ENCODE measurements at places on chromosomes 13 and 19.
A peak's percentile ranks its signal among the peaks of the same experiment; 100 is the strongest.

GRCh38 chr13:25463496-25463895, 91.7 kb downstream of the ATP8A2 start:
- DNase-seq: no peak

DNA sequence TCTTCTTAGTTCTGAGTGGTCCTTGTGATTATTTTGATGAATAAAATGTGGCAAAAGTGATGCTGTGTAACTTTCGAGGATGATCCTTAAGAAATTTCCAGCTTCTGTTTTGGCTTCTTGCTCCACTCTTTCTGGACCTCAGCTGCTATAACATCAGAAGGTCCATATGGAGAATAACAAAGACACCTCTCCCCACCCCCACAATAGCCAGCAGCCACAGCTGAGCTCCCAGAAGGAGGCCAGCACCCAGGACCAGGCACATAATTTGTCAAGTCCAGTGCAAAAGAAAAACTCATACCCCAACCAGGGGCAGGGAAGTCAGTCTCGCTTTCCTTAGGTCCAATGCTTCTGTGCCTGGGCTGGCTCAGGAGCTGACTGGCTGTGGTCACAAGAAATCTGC, 357.6 kb downstream of the RFC3 start:
- DNase-seq: no peak

DNA sequence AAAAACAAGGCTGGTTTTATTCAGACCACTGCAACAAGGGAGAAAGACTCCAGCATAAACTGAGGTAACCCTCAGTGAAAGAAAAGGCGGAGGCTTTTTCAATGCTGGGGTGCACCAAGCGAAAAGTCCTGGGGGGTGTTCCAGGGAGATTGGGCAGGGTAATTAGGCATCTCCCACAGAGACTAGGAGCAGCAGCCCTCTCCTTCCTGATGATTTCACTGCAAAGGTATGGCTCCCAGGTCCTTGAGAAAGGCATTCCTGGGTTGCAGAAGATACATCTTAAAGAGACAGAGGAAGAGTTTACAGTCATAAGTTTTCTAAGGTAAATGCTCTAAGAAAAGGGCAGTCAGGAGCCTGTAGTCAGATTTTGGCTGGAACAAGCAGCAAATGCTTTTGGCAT, 412.0 kb downstream of the FOXO1 start:
- DNase-seq: no peak

DNA sequence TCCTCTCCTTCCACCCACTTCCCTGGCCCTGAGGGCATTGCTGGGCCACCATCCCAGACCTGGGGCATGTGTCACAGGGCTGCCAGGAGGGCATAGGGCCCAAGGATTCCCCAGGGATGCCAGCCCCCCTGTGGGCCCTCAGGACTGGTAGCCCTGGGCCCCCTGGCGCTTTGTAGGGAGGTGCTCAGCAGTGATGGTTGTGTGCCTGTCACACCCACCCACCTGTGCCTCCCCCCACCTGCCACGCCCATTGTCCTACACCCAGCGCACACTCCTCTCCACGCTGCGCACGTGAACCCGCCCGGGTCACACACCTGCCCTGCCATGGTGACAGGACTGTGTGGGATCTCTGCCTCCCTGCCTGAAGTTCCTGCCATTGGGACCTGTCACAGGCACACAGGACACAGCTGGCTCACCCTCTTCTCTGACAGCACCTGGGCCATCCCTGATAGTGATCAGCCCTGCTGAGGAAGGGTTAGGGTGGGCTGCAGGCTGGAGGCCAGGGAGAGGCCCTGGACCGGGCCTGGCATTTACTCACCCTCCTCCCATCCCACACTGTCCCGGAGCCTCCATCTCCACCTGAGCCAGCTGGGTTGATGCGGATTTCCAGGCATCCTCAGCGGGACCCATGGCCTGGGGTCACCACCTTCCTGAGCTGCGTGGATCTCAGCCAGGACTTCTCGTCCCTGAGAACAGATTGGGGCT, 23.9 kb downstream of the WTIP start:
- DNase-seq: no peak

DNA sequence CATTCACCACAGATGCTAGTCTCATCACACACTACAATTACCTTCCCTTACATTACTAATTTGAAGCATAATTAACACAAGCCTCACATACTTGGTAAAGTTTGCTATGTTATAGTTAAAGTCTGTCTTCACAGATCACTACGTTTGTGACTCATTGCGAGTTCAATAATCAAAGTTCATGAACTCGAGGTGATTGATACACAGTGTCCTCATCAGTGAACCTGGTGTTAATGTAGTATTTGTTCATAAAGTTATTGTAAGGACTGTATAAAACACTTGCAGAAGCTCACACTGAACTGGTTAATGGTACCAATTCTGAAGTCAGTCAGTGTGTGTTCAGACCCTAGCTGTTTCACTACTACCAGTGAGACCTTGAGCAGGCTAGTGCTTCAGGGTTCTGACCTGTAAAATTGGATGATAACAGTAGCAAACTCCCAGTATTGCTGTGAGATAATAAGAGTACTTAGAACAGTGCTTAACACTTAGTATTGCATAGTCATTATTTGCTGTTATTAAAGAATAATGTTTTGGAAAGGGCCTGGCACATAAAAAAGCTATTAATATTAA, 313.3 kb downstream of the LIG4 start:
- DNase-seq: no peak

DNA sequence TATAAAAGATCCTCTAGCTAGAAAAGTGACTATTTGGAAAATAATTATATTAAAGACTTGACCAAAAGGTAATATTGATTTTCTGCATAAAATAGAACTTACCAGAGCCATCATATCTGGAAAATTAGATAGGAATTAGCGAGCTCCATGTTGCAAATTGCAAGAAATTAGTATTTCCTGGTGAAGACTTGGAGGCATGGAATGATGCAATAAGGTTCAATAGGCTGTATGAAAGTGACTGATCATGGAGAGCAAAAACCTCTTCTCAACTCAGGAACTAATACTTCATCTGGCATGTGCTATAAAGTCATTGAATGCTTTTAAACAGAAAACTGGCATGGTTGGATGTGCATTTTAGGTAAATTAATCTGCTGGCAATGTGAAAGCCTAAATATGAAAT, 66.3 kb upstream of the UFM1 start:
- DNase-seq: no peak

DNA sequence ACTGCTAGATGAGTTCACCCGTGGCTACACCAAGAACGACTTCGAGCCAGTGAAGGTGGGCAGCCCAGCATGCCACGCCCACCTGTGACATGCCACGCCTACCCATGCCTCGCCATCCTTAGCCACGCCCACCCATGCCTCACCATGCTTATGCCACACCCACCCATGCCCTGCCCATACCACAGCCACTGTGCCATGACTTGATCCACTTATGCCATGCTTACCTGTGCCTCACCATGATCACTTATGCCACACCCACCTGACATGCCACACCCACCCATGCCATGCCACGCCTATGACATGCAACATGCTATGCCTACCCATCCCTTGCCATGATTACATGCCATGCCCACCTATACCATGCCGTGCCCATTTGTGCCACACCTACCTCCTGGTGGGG, 12.9 kb upstream of the USE1 start:
- DNase-seq: peak; percentile 67

DNA sequence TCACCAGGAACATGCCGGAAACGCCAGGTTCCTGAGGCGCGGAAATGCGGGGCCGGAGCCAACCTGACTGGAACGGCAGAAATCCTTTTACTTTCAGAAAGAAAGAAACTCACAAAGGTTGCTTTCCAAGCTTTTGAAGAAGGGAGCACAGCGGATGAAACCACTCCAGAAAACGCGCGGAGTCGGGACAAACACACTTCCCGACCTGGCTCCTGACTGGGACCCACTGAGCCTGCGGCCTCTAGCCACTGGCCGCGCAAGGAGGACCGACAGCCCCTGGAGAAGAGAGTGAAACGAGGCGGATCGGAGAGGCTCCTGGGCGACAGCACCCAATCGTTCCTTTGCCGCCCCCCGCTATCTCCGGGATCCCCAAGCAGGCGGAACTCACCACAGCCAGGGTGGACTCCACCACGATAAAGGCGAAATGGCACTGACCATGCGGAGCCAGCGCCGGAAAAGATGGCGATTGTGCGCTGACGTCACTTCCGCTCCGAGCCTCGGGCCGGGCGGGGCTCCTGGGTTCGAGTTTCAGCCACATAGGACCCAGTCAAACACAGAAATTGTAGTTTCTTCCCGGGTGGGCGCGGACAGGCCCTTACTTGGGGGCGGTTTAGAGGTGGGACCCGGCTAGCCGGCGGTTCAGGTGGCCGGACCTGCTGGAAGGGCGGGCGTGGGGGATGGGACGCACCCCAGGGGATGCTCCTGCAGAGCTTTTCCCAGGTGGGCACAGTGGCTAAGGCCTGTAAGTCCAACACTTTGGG, at the start of gene ZNF121:
TSS of gene ZNF121 (minus strand) at position 432 of the 761 bp plus-strand sequence. CDS start 16,407 bp downstream, outside the sequence.
- peak; percentile 86 for DNase-seq

GRCh38 chr13:32317716-32318465, 2.6 kb downstream of the BRCA2 start:
- no peak for DNase-seq

DNA sequence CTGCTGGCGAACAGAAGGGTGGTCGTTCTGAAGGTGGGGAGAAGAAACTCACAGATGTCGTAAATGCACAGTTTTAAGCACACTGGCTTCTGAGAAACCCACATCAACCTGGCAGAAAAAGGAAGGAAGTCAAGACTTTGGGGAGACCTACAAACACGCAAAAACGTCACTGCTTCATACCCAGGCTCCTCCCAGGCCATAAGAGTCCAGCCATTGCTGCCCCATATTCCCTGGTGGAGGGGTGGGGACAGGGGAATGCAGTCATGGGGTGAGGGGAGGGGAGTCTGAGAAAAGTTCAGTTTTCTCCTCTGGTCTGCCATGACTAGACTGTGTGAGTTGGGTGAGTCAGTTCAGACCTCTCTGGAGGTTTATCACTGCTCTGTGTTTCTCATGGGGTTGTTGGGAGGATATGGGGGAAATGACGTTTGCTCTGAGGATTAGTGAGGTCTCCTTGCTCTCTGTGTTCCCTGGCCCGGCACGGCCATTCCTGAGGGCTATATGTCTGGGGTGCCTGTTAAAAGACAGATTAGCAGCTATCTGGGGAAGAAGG, 139.0 kb downstream of the FLT1 start:
- DNase-seq: no peak

GRCh38 chr13:33180122-33180804, 105.3 kb downstream of the STARD13 start:
- no peak for DNase-seq

GRCh38 chr13:59771272-59771671, 392.5 kb downstream of the DIAPH3 start:
- DNase-seq: no peak
